Umbilical cord (tissue), 2 donors: ENCODE measurements at places on chromosomes 2 and 18. TPM values are rescaled to one million over a fixed set of nuclear protein-coding genes. Genes with fewer than 3 reads are reported as not detected.

The UCN gene
- total RNA-seq = 1.4 TPM

DNA sequence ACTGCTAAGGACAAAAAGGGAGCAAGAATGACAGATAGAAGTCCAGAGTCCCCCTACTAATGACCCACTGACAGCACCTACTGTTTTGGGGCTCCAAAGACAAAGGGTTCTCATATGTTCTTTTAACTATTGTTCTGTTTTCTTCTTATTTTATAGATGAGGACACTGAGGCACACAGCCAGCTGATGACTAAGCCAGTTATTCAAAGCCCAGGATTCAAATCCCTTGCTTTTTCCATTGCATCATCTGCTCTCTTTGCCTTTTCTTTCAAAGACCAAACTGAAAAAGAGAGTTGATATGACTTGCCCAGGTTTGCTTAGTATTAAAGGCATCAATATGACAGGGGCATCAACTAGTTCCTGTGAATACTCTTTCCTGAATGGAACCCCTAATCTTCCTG lies 299.8 kb downstream of the LRATD1 start:
- DNase-seq = no peak

DNA sequence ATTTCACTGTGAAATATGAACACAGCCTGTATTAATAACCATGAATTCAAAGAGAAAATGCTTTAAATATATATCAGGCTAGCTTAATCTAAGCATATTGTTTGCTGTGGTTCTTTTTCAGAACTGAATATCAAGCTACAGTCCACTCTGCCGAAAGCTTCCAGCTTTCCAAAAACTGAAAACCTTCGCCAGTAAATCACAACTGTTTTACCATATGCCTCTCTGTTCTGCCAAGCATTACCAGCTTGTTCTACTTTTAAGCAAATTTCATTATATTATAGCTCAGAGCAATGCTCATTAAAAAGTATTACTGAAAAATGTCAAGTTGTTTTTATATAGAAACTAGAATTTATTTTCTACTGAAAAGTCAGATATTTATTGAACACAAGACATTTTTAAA lies 277.4 kb downstream of the NRXN1 start:
- no peak for DNase-seq

GRCh38 chr2:111629983-111630382 lies 254.0 kb downstream of the ANAPC1 start:
- DNase-seq = no peak

The FAM237A gene
- total RNA-seq = not detected

DNA sequence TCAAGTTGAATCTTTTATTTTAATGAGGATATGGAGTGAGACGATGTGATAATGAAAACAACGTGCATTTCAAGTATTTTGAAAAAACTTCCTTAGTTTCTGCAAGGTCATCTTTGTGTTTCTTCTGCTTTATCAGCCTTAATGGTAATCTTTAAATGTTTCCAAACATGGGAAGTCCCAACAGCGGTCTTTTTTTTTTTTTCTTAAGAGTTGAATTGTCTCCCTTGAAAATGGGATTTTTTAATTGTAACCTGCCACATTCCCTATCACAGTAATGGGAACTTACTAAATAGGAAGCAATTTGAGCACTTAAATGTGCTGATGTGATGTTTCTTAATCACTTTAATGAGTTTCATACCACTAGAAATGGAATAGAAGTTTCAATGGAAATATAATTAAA lies 45.8 kb downstream of the ATIC start:
- no peak for DNase-seq

The ZNF396 gene
- total RNA-seq = 13.2 TPM

The METTL4 gene
- total RNA-seq = 12.5 TPM

DNA sequence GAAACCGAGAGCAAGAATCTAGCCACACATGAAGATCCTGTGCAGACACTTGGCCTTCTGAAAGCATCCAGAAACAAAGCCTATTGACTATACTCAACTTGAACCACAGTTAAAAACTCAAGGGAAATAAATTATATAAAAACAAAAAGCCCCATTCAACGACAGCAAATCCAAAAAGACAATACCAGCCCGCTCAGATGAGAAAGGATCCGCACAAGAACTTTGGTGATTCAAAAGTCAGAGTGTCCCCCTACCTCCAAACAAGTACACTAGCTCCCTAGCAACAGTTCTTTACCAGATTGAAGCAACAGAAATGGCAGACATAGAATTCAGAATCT lies 163.2 kb downstream of the WDPCP start:
- DNase-seq = no peak

DNA sequence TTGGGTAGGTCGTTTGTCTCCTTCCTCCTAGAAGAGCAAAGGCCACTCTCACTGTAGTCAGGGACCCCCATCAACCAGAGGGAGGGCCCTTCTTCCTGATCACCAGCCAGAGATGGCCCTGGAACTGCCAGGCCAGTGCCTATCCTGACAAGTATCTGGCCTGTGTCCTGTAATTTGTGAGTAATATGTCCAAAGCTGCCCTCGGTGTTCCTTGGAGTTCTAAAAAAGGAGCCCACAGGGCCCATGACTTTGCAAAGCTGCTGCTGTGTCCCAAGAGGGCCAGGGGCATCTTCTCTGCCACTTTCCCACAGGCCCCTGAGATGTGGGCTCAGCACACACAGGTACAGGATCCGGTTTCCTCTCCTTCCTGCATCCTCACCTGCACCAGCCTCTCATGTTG lies 212.4 kb downstream of the SEPTIN10 start:
- no peak for DNase-seq

GRCh38 chr2:226079671-226080181 lies 680.2 kb downstream of the NYAP2 start:
- DNase-seq = no peak

The CXCR1 gene
- 2.9 TPM for total RNA-seq

The PSMA8 gene
- 6.3 TPM for total RNA-seq
